Right cardiac atrium (tissue), 5 donors: ENCODE measurements at places on chromosomes 16 and 17. TPM values are rescaled to one million over a fixed set of nuclear protein-coding genes. Genes with fewer than 3 reads are reported as not detected.

The CACNG1 gene
- polyA plus RNA-seq, result not detected

The CHP2 gene
- polyA plus RNA-seq, result 0.07 TPM

The TIGD7 gene
- 3.5 TPM for polyA plus RNA-seq

The SYCE1L gene
- polyA plus RNA-seq, result 0.70 TPM

The PLLP gene
- 11.8 TPM for polyA plus RNA-seq

The ABI3 gene
- polyA plus RNA-seq, result 4.6 TPM

The PDILT gene
- not detected for polyA plus RNA-seq

The PLSCR3 gene
- polyA plus RNA-seq, result 25.9 TPM

The CIAPIN1 gene
- 32.1 TPM for polyA plus RNA-seq

The FOXF1 gene
- polyA plus RNA-seq, result 0.84 TPM

The CETP gene
- 0.34 TPM for polyA plus RNA-seq

The MYH13 gene
- not detected for polyA plus RNA-seq

The SLC38A8 gene
- polyA plus RNA-seq, result not detected

The KRT39 gene
- polyA plus RNA-seq, result not detected

The UNC13D gene
- 18.8 TPM for polyA plus RNA-seq

The CHST5 gene
- 0.11 TPM for polyA plus RNA-seq

The KCNJ2 gene
- 2.3 TPM for polyA plus RNA-seq

The CPNE2 gene
- 24.7 TPM for polyA plus RNA-seq

The PITPNM3 gene
- 3.0 TPM for polyA plus RNA-seq

The ADAD2 gene
- 2.9 TPM for polyA plus RNA-seq

The CLEC18A gene
- 0.18 TPM for polyA plus RNA-seq

The ATAD5 gene
- 0.29 TPM for polyA plus RNA-seq

The BCL6B gene
- 6.9 TPM for polyA plus RNA-seq

The FSCN2 gene
- polyA plus RNA-seq, result 0.48 TPM

The ASGR2 gene
- 0.14 TPM for polyA plus RNA-seq

The CMTM2 gene
- polyA plus RNA-seq, result not detected

The GPR142 gene
- not detected for polyA plus RNA-seq

The PRAC1 gene
- not detected for polyA plus RNA-seq

The PAFAH1B1 gene
- 39.1 TPM for polyA plus RNA-seq

The CD300C gene
- 0.11 TPM for polyA plus RNA-seq
